ENCODE measurements at places on chromosomes 6 and 20. TPM values are rescaled to one million over a fixed set of nuclear protein-coding genes. Genes with fewer than 3 reads are reported as not detected.

Gene CYP39A1
- 3.4 TPM for total RNA-seq

Gene PGC
- total RNA-seq = not detected

Gene CRISP1
- not detected for total RNA-seq

Gene HSPA1L
- total RNA-seq = 0.85 TPM

Gene TEAD3
- total RNA-seq = 0.68 TPM

Gene GRIK2
- 0.34 TPM for total RNA-seq

Gene FABP7
- total RNA-seq = not detected

Gene OR2J3
- total RNA-seq = not detected

Gene VNN1
- total RNA-seq = not detected

Gene DSP
- total RNA-seq = 95.4 TPM

Gene EGFL8
- 1.3 TPM for total RNA-seq

Gene LPA
- not detected for total RNA-seq

Gene CEP162
- total RNA-seq = 14.0 TPM

Gene PRKN
- total RNA-seq = 0.34 TPM

Gene ADGB
- not detected for total RNA-seq

Gene HTR1E
- total RNA-seq = not detected

Gene PI16
- not detected for total RNA-seq

Gene IL17A
- total RNA-seq = not detected

Gene SLC22A2
- total RNA-seq = not detected

Gene COL11A2
- total RNA-seq = 0.28 TPM

Gene HLA-DMB
- 2.9 TPM for total RNA-seq

Gene SLC4A11
- total RNA-seq = 14.9 TPM

Gene OXT
- total RNA-seq = not detected

Gene TMEM74B
- total RNA-seq = 0.60 TPM

Gene DEFB132
- not detected for total RNA-seq

Gene CCDC28A
- total RNA-seq = 23.7 TPM

Gene TRIM40
- not detected for total RNA-seq

Gene SUMO4
- 1.3 TPM for total RNA-seq

Gene GPX5
- not detected for total RNA-seq

Gene RNF144B
- total RNA-seq = 77.1 TPM

Gene ATP6V1G2
- total RNA-seq = 0.51 TPM

Gene FLOT1
- total RNA-seq = 124 TPM

Gene HDDC2
- 10.7 TPM for total RNA-seq

Gene CST8
- total RNA-seq = not detected

Measured in dermis blood vessel endothelial cell (primary cell).